ENCODE measurements at places on chromosomes 13 and 19.

- DNase-seq = no peak
Observed at GRCh38 chr13:48708764-48709163, 55.0 kb downstream of the CYSLTR2 start.

GRCh38 chr19:2247433-2248101, 1.6 kb upstream of the AMH start:
- no peak for DNase-seq

GRCh38 chr13:102721800-102722231, 27.0 kb upstream of the METTL21C start:
- no peak for DNase-seq

- no peak for DNase-seq
Observed at GRCh38 chr19:51549533-51550324, 18.3 kb upstream of the SIGLEC6 start.

- DNase-seq = no peak
Observed at GRCh38 chr19:11881151-11881800, 6.3 kb upstream of the ZNF69 start.

- no peak for DNase-seq
Observed at GRCh38 chr19:15235781-15236180, 3.5 kb upstream of the EPHX3 start.

- DNase-seq = no peak
Observed at GRCh38 chr13:54949735-54950134, 1921.1 kb downstream of the OLFM4 start.

GRCh38 chr13:28138012-28138755, at the start of gene PAN3:
TSS of gene PAN3 (plus strand) at chr13:28138545. CDS start at chr13:28138658, 113 bp downstream.
- DNase-seq = peak; percentile 47

- peak; percentile 86 for DNase-seq
Observed at GRCh38 chr13:94309997-94310855, 169.3 kb downstream of the DCT start.
